ENCODE measurements at places on chromosomes 2 and 18.
A peak's percentile ranks its signal among the peaks of the same experiment; 100 is the strongest.

DNA sequence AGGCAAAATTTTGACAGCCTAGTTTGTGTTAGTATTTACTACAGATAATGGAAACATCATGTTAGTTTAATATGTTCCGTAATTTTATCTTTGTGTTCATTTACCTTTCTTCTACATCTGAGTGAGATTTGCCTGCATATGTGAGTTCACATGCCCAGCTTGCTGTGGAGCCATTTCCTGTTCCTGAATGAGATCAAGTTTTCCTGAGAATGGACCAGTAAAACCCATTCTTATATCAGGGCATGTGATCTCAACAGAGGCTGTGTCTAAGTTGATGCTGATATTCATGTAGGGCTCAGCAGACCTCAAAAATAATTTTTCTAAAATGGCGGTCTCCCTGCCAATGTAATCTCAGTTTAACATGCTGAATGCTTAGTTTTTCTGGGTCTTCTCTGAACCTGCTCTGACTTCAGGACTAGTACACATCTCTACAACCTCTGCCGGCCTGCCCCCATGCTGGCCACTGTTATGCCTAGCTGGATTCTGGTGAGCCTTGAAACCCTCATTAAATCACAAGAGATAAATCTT lies 1.0 kb downstream of the IL1A start:
- no peak for DNase-seq

DNA sequence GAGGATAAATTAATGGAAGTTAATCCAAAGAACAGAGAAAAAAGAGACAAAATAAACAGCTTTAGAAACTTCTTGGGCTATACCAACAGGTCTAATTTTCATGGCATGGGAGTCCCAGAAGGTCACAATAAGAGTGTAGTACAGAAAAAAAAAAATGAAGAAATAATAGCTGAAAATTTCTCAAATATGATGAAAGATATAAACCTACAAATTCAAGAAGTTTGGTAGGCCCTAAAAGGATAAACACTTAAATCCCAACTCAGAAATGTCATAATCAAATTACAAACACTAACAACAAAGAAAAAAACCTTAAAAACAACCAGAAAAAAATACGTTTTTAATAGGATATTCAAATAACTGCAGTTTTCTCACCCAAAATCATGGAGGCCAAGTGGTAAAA lies 229.3 kb upstream of the ZEB2 start:
- no peak for DNase-seq

- no peak for DNase-seq
Measured at GRCh38 chr18:42617221-42617620, 498.3 kb downstream of the RIT2 start.

DNA sequence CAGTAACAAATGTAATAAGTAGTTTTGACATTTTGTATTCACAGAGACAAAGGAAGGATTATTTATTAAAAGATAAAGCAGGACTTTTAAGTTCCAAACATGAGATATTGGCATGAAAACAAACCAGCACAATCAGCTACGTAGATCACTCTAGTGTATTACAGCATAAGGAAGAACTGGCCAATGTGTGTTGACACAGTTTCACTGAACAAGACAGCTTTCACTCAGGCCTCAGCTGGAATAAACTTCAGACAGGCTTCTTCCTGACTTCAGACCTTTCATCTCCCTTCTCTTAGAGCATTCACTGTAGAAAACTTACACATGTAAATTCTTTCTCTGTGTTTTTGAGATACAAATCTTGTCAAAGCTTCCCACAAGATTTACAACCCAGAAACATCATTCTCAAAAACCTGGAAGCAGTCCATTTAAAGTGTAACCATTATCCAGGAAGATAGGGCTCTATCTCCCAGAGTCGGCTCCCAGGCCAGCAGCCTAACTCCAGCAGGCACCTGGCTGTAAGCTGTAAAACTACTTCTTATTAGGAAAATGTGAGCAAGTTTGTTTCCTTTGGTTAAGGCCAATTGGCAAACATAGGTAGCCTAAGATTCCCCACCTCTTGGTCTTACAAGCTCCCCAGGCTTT lies 768.3 kb upstream of the CDH7 start:
- DNase-seq: no peak

- no peak for DNase-seq
Measured at GRCh38 chr2:110126906-110127305, 11.3 kb upstream of the MALL start.

DNA sequence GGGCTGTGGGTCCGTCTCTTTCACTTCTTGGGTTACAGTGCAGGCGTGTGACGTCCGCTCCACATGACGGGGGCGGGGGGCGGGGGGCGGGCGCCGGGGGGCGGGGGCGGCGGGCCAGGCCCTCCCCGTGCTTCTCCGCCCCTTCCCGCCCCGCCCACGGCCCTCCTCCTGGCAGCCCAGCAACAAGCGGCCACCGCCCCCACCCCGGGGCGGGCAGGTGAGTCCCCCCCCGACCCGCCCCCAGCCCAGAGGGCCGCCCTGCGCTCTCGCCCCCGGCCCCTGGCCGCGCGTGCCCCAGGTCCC lies 3.6 kb downstream of the ZNF516 start:
- DNase-seq: peak; percentile 9

DNA sequence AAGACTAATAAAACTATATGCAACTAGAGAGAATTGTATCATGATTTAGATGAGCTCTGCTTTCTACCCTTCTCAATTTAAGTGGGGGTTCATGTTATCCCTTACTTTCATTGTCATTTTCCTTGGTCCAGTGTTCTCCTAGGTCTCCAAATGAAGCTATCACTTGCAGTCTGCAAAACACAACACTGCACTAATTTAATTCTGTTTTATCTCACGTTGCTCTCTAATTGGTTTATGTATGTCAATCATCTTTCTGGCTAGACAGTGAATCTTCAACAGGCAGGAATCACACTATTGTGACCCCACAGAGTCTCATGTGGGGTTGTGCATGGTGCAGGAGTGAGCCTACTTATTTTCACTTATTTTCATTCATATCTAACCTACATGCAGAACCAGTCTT lies 348.3 kb upstream of the SYT4 start:
- no peak for DNase-seq

DNA sequence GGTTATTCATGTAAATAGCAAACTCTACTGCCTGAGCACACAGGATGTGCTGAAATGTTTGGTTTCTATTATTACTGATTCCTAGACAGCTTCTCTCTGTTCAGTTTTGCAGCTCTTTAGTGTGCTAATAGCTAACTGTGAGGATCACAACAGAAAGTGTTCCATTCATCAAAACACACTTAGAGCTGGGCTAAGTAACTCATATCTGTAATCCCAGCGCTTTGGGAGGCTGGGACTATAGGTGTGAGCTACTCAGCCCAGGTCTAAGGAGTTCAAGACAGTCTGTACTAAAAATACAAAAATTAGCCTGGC lies 63.2 kb downstream of the MOGAT1 start:
- DNase-seq: no peak

GRCh38 chr2:112626604-112627059 lies 19.1 kb upstream of the SLC20A1 start:
- peak; percentile 59 for DNase-seq

GRCh38 chr2:59389240-59389639 lies 1148.1 kb upstream of the FANCL start:
- DNase-seq: no peak

DNA sequence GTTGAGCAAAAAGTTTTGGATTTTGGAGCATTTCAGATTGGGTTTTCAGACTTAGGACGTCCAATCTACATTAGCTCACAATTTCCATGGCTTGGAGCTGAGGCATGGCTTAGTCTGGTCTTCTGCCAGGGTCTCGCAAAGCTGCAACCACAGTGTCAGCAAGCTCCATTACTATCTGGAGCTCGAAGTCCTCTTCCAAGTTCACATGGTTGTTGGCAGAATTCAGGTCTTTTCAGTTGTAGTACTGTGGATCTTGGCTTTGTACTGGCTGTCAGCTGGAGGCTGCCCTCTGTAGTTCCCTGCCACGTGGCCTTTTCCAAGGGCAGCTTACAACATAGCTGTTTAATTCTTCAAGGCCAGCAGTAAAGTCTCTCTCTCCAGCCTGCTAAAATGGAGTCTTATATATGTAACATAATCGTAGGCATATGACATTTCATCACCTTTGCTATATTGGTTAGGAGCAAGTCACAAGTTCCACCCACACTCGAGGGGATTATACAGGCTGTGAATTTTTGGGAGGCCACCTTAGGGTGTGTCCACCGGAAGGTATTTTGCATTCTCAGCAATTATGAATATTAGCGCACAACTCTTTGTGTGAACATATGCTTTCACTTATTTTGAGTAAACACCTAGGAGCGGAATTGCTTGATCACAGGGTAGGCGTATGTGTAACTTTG lies 41.5 kb upstream of the EPC2 start:
- no peak for DNase-seq

GRCh38 chr2:101596333-101596732 lies 101.2 kb upstream of the MAP4K4 start:
- DNase-seq: no peak

- no peak for DNase-seq
Measured at GRCh38 chr18:3449512-3450011, 410 bp upstream of the TGIF1 start.

- no peak for DNase-seq
Measured at GRCh38 chr2:133433455-133434451, 134.5 kb downstream of the NCKAP5 start.

GRCh38 chr2:160104115-160104514 lies 41.7 kb upstream of the PLA2R1 start:
- DNase-seq: no peak

DNA sequence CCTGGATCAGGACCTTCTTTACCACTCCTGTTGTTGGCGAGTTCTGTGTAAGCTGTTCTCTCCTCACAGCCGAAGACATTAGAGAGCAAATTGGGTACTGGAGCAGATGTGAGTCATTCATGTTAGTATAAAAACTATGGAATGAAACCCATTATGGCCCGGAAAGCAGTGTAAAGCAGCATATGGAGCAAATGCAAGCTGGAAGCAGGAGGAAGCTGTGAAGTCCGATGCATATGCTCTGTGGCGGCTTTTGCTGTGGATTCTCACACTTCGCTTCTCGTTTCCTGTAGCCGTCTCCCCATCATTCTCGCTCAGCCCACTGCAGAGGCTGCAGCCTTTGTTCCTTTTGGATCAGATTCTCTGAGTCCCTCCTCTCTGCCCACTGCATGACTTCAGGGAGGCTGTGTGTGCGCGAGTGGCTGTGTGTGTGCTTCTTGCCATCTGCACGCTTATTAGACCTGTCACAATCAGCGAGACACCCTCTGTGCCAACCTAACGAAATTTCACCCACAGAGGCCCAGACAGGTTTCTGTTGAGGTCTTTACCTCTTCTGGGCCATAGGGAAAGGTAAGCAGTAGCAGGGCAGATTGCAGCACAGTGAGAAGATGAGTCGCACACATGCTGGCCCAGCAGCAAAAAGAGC lies 3.3 kb upstream of the GALNT14 start:
- DNase-seq: no peak

DNA sequence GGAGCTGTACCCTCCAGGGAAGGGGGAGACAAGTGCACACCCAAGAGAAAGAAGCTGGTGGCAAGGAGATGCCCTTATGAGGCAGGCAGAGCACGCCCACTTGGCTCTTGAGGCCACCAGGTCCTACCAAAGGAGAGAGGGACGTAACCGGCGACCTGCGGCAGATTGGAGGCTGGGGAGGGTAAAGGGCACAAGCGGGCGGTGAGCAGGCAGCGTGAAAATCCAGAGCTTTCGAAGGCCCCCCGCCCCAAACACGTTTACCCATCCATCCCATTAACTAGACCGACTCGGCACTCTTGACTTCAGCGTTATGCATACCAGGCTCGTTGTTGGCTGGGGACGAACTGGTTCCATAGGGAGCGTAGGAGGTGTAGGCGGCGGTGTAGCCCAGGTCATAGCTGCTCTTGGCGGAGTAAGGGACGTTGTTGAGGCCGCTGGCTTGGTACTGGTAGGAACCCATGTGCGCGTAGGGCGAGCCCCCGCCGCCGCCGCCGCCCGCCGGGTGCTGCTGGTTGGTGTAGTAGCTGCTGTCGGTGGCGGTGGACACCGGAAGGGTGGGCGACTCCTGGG lies 794 bp downstream of the DLX2 start:
- no peak for DNase-seq

DNA sequence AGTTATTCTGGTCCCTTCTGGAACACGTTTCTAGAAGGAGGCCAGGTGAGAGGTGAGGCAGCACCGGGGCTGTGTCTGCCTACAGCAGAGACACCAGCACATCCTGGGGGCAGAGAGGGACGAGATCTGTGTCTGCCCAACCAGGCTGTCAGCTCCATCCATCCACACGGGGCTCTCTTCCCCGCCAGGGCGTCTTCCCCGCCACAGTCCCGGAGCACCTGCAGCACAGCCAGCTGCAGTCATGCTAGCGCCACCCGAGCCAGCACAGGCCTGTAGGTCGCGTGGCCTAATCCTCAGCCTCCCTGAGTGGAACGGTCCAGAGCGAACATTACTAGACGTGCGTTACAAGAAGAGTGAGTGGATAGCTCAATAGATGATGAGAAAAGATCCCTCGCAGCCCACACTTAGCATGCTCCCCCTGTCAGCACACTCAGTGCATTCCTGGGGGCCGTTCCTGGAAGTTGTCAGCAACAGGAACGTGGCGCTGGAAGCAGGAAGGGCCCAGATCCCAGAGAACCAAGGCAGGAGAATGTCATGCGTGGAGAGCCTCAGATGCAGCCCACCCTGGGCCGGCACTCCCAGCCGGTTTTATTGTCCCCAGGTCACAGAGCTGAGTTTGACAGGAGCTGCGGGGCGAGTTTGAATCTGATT lies 179.0 kb downstream of the TWIST2 start:
- no peak for DNase-seq

GRCh38 chr2:60481257-60481656 lies 72.2 kb downstream of the BCL11A start:
- no peak for DNase-seq

GRCh38 chr2:234257859-234258561 lies 207.5 kb downstream of the SPP2 start:
- no peak for DNase-seq

DNA sequence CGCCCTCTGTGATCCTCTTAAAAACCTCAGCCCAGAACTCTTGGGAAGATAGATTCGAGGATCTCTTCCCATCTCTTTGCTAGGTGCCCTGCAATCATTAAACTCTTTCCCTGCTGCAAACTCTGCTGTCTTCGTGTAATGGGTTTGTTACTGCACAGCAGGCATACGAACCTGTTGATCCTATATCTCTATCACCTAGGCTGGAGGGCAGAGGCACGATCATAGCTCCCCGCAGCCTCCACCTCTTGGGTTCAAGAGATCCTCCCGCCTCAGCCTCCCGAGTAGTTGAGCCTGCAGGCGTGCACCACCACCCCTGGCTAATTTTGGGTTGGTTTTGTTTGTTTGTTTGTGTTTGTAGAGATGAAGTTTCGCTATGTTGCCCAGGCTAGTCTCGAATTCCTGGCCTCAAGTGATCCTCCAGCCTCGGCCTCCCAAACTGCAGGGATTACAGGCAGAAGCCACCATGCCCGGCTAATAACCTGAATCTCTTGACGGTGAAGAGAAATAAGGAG lies 493 bp upstream of the BBS5 start:
- DNase-seq: no peak

- no peak for DNase-seq
Measured at GRCh38 chr2:67566285-67566684, 169.2 kb downstream of the ETAA1 start.

GRCh38 chr18:36155851-36156757 lies 26.4 kb downstream of the ELP2 start:
- DNase-seq: no peak

DNA sequence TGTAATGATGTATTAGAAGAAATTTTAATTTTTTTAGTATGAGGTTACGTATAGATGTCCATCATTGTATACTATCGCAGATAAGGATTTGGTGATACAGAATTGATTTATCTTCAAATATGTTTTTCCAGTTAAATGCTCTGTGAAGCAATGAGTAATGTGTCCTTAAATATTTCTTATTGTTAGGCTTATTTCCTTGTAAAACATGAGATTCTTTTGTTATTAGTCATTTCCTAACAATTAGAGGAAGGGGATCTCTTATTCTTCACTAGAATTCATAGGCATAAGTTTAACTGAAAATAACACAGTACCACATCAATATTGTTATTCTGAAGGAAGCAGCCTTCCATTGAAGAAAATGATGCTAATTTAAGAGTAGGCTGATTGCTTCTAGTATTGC lies 15.5 kb upstream of the OTX1 start:
- DNase-seq: no peak

All from activated T-helper 1 cell treated with anti-CD3 and anti-CD28 coated beads, Interleukin-12 subunit alpha, Interleukin-12 subunit beta, Interleukin-2, Interleukin-4 antibody, amounts not matched to agents 30 ng/mL and 10 ng/mL and 1 ng/mL, durations not matched to agents 14 hours and 24 hours and 36 hours (primary cell).